Stimulated activated CD4-positive, alpha-beta T cell treated with anti-CD3 and anti-CD28 coated beads, Interleukin-4, amount 100 ng/mL, for 48 hours (primary cell): ENCODE measurements at places on chromosomes 3 and 15.

DNA sequence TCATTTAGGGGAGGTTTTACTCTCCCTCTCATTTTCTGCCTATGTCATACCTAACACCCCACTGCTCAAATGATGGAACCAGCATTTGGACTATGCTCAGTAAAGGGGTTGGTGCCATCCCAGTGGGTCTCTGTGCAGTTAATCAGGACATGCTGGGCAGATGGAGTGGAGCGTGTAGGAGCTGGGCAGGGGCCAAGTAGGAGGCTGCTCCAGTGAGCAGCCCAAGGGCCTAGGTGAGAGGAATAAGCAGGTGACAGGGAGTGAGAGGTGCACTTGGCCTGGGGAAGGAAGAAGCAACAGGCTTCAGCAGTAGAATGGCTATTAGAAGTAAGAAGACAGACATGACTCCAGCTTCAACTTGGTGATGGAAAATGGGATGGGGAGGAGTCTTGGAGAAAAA is 72.2 kb downstream of the EPHB1 start:
- DNase-seq = no peak

- no peak for DNase-seq
Measured at GRCh38 chr3:129418041-129418973, 10.1 kb downstream of the EFCAB12 start.

- DNase-seq = no peak
Measured at GRCh38 chr3:99706410-99706809, 68.0 kb downstream of the COL8A1 start.

DNA sequence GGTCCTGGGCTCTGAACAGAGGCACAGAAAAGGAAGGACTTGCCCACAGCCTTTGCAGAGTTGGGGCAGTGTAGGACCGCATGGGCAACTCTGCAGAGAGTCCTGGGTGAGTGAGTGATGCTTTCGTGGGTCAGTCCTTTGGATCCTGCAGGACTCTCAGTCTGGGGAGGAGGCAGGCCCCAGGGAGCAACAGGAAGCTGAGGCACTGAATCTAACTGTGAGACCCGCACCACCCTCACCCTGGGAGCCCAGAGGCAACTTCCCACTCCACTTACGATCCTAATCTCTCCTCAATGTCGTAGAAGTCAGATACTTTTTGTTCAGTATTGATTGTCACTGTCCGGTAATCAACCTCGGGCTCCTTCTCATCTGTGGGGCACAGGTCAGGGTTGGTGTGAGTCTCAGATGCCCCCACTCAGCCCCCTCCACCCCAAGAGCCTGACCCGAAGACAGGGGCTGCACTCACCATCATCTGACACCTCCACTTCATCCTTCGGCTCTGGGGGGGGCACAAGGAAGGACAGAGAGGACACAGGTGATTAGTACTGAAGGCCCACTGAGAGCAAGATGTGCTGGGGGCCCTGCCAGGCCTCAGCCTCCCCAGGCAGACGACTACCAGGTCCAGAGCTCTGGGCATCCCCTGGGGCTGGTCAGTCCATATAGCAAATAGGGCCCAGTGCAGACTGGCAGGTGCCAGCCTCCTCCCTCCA is 64.0 kb upstream of the HACD2 start:
- no peak for DNase-seq

DNA sequence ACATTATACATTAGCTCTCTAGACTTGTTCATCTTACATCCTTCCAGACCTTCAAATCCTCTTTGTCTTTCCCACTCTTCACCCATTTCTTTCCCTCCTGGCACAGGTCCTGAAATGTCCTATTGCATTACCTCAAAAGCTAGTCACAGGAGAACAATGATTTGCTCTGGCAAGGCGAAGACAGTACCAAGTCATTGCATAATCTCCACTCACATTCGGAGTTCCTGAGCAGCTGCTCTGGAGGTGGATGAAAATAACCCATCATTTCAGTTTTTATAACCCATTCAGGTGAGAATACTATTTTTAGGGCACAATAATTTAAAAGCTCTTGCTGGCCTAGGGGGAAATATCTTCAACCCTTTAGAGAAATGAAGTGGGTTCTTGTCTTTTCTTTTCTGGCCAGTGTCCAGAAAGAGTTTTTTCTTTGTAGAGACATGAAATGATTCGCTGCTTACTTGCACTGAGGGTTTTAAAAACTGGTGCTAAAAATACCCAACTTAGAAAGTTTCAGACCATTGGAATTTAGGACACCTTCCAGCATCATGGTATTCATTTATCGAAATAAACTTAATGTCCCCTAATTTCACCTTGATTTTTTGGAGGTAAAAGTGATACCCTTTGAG is 23.4 kb upstream of the DYNC1LI1 start:
- DNase-seq = no peak

DNA sequence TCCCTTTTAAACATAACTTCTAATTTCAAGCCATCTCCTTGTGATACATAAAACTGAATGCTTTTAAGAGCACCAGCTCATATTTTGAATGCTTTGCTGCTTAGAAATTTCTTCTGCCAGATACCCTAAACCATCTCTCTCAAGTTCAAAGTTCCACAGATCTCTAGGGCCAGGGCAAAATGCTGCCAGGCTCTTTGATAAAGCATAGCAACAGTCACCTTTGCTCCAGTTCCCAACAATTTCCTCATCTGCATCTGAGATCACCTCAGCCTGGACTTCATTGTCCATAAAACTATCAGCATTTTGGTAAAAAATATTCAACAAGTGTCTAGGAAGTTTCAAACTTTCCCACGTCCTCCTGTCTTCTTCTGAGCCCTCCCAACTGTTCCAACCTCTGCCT is 17.5 kb downstream of the OSTN start:
- DNase-seq = no peak

DNA sequence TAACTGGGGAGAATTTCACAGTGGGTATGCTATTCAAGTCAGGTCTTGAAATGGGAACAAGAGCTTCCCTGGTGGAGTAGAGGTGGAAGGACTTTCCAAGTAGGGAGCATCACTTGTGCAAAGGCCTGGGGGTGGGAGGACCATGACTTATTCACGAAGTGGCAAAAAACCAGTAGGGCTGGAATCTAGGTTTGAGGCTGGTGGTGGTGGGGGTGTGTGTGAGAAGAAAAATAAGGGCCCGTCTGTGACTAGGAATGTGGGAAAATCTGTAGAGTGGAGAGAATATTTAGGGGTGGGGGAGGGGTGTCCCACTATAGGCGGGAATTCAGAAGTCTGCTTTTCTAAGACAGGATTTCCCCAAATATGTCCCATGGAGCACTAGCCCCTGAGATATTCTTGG is 271.9 kb upstream of the TBL1XR1 start:
- no peak for DNase-seq

DNA sequence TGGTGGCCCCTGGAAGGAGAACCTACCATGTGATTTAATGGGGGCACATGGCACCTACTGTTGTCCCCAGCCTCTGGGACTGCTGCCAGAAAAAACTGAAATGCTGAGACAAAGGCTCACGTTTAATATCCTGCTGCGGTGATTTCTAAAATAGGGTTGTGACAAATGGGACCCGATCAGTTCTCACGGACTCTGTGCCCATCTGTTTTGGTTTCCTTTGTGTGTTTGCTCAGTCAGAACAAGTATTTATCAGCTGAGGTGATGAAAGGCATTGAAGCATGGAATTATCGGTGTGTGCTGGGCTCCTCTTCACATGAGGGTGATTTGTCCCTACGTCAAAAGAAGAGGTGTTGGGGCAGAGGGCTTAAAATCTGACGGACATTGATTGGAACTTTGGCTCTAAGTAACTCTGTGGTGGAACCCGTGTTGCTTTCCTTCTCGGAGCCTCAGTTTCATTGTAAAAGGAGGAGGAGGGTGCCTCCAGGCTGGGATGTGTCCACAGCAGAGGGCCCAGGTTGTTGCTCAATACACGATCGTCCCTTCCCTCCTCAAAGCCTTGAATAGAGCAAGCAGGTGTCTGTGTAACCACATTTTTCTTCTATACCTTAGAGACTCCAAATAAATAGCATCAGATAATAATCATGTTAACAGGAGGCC is 283.3 kb upstream of the RGMA start:
- no peak for DNase-seq

DNA sequence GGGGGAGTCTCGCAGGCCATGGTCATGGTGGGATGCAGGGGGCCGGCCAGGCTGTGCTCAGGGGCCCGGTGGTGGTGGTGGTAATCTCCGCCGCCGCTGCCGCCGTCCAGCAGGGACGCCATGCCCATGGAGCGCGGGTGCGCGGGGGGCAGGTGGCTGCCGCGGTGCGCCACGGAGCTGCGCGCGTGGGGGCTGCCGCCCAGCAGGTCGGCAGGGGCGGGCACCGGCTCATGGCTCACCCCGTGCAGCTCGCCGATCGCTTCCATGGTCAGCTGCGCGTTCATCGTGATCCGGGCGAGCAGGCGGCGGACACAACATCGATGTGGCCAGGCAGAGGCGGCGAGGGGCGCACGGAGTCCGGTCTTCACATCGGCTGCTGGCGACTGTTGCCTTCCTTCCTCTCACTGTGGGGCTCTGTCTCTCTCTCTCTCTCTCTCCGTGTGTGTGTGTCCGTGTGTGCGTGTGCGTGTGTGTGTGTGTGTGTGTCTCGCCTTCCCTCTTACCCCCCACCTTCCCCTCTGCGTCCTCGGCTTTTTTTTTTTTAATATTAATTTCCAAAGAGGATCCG is 451 bp downstream of the ONECUT1 start:
- DNase-seq = no peak

- no peak for DNase-seq
Measured at GRCh38 chr15:32774022-32774421, 56.2 kb downstream of the GREM1 start.
